DMS79 (cell line): ENCODE measurements at places on chromosomes 7 and 10.
A peak's percentile ranks its signal among the peaks of the same experiment; 100 is the strongest.

GRCh38 chr7:69426705-69427104, 171.6 kb upstream of the AUTS2 start:
- no peak for DNase-seq

DNA sequence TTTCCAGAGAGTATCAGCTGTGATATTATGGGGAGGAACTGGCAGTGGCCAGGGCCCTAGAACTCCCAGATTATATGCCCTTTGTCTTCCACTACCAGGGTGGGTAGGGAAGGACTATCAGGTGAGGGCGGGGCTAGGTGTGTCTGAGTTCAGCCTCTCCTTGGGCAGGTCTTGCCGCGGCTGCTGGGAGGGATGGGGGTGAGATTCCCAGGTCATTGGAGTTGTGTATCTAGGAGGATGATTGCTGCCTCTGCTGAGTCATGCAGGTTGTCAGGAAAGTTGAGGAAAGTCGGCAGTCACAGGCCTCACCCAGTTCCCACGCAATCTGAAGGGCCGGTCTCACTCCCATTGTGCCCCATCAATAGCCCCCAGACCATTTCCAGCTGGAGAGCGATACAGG, 185.2 kb downstream of the DKK1 start:
- DNase-seq = no peak

DNA sequence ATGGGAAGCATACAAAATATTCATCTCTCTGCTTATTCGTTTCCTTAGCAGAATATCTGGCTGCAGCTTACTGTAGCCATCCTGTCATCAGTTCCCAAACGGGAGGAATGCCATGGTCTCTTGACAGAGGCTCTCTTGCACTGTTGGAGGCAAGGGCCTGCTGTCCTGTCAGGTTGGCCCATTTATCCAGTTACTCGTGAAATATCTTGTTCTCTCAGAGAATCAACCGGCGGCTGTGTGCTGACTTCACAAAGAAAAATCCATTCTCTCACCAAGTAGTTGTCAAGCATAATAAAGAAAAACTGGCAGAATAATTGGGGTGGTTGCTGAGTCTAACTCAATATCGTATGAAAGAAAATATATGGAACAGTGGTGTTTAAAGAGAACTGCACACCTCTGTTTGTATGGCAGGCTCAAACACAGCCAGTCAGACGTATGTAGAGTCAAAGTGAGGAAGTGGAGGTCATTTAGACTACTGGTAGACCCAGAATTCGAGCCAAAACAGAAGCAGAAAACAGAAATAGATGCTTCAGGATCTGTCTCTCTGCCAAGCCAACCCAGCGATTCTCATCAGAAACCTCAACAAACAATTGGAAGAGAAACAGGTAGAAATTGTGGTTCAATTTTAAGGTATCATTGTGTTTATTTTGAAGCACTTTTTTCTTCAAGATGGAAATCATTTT, 349.2 kb upstream of the PRKCQ start:
- no peak for DNase-seq

DNA sequence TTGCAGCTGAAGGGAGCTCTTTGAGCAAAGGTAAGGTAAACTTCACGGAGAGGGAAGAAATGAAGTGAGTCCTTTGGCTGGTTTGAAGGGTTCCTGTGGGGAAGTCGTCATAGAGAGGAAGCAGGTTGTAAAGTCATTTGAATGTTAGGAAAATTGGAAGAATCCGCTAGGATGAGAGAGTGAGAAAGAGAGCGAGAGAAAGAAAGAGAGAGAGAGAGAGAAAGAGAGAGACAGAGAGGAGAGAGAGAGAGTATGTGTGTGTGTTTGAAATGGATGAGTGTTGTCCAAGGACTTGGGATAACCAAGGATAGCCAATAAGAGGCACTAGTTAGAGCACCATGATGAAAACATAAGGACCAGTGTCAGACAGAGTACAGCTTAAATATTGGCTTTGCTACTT, 43.1 kb downstream of the FEZF1 start:
- DNase-seq = no peak

DNA sequence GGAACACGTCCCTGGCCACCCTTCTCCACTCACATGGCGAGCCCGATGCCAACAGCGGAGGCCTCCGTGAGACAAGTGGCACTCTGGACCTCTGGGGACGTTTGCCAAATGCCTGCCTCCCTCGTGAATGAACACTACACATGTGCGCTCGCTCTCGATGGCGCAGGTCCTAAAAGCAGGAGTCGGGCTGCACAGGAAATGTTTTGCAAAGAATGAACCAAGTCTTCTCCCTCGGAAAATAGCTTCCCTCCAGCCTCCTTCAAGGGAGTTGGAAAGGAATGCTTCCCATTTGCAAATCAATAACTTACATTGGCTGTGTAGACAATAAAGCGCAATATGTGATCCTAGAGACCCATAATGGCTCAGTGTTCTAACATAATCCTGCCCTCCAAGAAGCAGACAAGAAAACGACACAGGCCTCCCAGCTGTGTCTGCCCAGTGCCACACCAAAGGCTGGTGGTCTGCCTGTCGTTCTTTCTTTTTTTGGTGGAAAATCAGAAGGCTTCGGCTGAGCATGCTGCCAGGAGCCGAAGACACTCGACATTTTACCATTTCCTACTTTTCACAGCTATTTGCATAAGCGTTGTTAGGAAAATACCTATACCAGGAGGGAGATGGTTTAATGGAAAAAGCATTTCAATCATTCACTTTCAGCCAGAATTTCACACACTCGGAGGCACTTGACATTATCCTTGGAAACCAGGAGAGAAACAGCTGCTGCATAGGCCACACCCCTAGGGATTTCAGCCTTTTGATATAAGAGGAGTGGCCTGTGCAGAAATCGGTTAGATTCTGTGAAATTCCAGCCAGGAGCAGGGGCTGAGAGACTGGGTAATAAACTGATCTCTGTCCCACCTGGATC, 38.4 kb downstream of the ATXN7L1 start:
- DNase-seq = peak; percentile 81

GRCh38 chr10:14611968-14612693, 162.6 kb downstream of the FAM107B start:
- DNase-seq = no peak

DNA sequence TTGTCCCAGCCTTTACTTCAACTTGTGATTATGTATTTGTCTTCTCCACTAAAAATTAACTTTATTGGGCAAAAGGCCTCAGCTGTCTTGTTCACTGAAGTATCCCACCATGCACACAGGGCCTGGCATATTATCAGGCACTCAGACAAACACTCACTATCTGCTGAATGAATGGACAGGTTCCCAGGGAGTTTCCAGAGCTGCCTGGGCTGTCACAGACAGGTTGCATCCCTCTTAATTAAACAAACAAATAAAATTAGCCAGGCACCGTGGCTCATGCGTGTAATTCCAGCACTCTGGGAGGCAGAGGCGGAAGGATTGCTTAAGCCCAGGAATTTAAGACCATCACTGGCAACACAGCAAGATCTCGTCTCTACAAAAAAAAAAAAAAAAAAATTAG, 1.5 kb upstream of the TSPAN14 start:
- DNase-seq = no peak

GRCh38 chr7:22202141-22202540, 154.8 kb downstream of the RAPGEF5 start:
- no peak for DNase-seq

DNA sequence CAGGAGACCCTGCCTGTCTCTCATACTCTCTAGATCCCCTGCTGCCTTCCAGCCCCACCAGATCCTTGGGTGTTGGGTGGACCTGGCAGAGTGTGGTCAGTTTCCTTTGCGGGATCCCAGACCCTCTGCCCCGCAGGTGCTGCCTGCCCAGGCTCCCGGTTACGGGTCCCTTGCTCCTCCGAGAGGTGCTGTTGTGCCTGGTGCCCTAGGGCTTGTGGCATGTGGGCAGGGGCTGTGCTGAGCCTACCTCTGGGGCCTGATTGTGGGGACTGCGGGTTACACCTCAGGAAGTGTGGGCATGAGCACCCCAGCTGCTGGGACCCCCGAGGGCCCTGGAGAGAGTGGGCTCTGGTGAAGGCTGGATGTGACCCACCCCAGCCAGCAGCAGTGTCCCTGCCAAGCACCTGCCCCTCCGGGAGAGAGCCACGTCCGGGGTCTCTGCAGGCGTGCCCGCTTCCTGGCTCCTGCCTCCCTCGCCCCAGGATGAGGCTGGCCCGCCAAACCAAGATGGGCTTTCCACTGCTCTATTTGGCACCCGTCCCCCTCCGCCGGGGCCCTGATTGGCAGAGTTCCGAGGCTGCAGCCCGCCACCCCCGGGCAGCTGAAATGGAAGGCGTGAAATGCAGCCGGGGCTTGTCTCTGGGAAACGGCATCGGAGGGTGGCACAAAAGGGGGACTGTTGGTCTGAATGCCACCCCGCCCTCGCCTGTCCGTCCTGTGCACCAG, 17.0 kb downstream of the CLIP2 start:
- DNase-seq = no peak

DNA sequence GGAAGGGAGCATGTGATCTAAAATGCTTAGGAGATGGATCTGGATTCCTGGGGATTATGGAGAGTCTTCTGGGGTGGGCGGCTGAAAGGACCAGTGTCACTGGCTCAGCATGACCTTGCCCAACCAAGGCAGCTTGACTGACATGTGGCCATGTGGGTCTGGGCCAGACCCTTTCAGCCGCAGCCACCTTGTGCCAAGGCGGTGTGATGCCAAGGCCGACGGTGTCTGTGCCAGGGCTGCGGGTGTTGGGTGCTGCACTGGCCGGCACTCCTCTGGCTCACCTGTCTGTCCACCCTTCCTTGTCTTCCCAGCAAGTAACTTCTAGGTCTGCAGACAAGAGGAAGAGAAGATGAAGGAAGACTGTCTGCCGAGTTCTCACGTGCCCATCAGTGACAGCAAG, 8.8 kb downstream of the DEPP1 start:
- no peak for DNase-seq

GRCh38 chr7:127337581-127337980, 54.9 kb downstream of the ZNF800 start:
- no peak for DNase-seq

DNA sequence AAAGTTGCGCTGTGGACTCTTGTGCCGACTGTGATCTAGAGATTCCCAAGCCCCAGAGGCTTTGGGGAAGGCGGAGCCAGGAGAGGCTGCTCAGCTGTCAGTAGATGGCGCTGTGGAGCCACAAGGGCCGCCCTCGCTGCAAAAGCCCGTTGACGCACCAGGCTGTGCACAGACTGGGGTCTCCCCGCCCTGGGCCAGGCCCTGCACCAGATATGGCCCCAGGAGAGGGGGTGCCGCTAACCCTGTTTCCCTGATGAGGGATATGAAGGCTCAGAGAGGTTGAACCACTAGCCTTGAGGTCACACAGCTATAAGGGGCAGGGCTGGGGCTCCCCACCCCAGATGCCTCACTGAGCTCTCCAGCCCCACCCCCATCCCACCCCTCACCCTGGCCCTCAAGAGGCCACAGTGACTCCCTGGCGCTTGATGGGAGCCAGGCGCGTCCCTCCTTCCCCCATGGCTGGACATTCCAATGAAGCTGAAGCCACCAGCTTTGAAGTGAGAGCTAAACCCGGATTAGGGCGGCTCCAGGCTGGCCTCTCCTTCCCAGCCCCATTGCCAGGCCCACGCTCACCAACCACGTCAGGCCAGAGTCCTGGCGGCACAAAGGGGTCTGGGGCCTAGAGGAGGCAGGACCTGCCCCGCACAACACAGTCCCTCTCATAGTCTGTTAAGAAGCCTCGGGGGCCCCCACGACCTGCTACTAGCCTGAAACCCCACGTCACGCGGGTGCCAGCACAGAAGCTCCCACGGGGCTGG, 26.4 kb downstream of the MYL10 start:
- peak; percentile 26 for DNase-seq

GRCh38 chr10:106957823-106958588, 206.5 kb downstream of the SORCS1 start:
- DNase-seq = no peak

- no peak for DNase-seq
Measured at GRCh38 chr10:91901784-91902677, 7.3 kb downstream of the FGFBP3 start.

- no peak for DNase-seq
Measured at GRCh38 chr7:55185321-55185802, 166.5 kb downstream of the EGFR start.

DNA sequence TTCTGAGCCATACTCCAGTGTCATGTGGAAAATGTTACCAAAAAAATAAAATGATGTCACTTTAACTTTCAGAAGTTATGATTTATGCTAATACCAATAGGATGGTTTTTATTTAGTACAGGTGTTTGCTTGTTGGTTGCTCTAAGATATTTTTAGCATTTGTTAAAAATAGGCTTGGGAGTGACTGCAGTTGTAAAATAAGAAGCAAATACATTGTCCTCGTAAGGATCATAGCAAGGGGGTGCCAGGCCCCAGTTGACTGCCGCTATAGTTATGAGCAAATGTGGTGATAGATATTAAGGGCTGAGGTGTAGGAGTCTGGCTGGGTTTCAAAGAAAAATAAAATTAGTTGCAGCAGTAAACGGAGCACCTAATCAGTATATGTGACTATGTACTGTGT, 354.4 kb upstream of the BMPER start:
- no peak for DNase-seq

GRCh38 chr7:143250822-143251221, 12.4 kb upstream of the GSTK1 start:
- DNase-seq = no peak

DNA sequence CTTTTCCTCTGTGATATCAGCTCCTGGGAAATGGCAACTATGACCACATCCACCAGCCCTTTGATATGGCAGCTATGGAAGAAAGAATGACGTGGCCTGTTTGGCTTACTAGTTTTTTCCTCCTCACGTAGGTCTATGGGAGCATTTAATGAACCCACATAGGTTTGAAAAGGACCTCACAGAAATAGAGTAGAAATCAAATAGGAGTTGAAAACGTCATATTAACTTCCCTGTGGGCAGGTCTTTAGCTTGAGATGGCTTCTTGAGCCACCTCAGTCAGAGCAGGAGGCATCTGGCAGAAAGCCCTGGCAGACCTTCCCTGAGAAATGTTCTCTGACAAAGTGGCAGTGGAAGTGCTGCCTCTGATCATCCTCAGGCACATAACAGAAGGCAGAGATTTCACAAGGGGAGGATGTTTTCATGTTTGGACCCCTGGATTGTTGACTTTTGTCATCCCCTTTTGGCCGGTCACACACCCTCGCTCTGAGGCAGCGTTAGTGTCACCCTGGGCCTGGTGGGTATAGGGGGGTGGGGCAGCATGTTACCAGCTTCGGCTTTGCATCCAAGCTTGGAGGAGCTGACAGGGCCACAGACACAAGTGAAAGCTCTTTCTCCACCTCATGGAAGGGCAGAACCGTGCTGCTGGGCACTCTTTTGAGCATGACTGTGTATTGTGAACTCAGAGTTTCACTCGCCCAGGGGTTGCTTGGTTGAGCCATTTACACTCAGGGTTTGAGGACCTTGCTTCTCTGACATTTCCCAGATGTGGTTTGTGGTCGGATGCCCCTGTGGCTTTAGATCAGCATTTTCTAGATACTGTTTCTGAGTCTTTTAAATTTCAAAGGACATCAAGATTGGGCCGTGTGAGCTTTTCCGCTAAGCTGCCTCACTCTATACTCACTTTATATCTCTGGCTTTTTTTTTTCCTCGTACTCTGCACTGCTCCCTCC, 184.2 kb downstream of the STK31 start:
- DNase-seq = no peak

GRCh38 chr10:62048919-62049623, 147.6 kb downstream of the ARID5B start:
- DNase-seq = no peak
